ENCODE measurements at places on chromosomes 1 and 21.

DNA sequence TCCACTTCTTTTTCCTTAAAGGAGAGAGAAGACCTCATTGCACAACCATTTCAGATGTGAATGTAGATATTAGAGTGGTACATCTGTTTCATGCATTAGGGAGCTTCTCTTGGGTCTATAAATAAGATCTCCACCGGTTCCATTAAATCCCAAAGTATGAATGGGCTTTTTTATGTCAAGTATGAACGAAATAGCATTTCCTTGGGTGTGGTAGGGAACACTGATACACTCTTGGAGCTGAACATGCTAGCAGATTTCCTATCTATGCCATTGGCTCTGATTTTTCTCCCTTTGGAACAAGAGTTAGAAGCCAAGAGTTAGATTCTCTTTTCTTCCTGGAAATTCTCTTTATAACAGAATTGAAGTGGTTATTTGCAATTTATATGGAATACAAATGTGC lies 245.6 kb upstream of the ADAMTS5 start:
- no peak for DNase-seq

DNA sequence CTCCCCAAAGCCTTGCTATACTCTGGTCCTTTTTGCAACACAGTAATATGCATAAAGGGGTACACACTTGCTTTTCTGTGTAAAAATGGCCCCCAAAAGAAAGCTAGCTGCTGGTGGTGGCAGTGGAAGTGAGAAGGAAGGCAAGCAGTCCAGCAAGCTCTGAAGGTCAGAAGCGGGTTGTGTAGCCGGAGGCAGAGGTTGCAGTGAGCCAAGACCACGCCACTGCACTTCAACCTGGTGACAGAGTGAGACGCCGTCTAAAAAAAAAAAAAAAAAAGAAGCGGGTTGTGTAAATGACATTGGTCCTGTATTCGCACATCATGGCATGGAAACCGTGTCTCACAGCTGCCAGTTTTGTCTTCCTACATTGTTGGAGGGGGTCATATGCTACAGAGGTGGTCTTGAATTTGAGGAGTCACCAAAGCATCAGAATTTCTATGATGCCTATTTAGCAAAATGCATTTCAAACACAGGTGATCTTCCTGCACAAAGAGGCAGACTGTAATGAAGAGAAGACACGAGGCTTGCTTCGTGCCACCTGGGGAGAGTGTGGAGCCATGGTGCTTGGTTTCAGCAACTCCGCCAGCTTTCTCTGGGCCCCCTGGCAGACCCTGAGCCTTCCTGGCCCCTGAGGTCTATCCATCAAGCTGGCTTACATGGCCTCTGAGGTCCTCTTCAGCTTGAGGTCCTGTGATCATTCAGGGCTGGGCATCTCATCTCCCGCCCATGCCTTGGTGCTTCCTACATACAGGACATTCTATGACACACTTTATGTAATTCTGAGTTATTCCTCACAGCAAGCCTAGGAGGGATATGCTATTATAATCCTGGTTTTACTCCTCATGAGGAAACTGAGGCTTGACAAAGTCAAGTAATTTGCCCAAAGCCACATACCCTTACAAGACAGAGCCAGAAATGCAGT lies 71.0 kb downstream of the TOMM20 start:
- DNase-seq: no peak

- peak; percentile 64 for DNase-seq
These were observed 32.1 kb upstream of the APOBEC4 start for GRCh38 chr1:183685112-183685713.

- DNase-seq: peak; percentile 87
These were observed 41.3 kb upstream of the OSBPL9 start for GRCh38 chr1:51575406-51576084.

DNA sequence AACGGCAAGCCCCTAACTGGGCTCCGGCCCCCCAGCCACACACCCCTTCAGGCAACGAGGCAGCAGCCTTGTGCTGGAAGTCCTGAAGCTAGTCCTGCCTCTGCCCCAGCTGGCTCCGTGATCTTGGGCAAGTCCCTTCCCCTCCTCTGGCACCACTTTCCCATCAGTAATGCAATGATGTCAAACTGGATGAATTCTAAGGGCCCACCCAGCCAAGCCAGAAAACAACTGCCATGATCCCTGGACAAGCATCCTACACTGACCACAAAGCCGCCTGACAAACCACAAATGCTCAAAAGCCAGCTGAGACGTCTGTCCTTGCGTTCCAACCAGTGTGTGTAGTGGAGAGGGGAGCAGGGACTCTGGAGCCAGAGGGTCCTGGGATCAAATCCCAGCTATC lies 26.8 kb downstream of the IFFO2 start:
- DNase-seq: peak; percentile 76

DNA sequence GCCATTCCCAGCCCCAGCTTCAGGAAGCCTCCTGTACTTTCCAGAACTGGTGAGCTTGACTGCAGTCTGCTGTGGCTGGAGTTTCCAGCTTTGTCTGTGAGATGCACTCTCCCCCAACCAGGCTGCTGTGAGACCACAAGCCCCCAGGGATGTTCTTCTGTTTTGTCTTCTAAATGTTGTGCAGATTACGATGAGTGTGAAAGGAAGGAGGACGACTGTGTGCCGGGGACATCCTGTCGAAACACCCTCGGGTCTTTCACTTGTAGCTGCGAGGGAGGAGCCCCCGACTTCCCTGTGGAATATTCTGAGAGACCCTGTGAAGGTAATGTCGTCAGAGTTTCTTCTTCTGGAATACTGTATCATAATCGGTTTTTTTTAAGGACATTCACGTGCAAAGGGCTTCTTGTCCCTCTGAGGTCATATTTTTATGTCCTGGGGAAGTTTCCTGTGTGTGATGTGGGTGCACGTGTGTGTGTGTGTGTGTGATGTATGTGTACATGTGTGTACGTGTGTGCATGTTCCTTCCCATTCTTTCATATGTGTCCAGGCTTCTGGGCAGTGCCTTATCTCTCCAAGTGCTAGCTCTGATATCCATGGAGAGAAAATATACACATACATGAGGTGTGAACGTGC lies 49.9 kb downstream of the UMODL1 start:
- no peak for DNase-seq

GRCh38 chr1:80417671-80418070 lies 1383.1 kb upstream of the ADGRL2 start:
- DNase-seq: peak; percentile 56

- no peak for DNase-seq
These were observed 49.5 kb upstream of the RAB3GAP2 start for GRCh38 chr1:220321758-220322157.

DNA sequence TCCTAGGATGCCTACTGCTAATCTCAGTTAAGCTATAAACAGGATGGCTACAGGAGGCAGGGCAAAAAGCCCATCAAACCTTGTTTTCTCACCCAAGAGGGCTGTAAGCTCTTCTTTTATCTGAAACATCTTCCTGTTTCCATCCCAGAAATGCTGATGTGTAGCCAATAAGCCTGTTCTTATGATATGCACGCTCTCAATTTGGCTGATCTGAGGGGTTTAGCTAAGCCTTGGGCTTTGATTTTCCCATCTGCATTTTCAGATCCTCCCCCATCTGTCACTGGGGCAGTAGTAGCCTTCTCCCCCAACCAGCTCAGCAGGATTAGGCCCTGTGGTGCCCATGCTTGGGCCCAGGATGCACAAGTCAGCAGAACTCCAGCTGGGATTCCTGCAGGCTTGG lies 105.0 kb downstream of the BRINP2 start:
- no peak for DNase-seq

- DNase-seq: no peak
These were observed 30.5 kb downstream of the TMEM53 start for GRCh38 chr1:44643721-44644334.

DNA sequence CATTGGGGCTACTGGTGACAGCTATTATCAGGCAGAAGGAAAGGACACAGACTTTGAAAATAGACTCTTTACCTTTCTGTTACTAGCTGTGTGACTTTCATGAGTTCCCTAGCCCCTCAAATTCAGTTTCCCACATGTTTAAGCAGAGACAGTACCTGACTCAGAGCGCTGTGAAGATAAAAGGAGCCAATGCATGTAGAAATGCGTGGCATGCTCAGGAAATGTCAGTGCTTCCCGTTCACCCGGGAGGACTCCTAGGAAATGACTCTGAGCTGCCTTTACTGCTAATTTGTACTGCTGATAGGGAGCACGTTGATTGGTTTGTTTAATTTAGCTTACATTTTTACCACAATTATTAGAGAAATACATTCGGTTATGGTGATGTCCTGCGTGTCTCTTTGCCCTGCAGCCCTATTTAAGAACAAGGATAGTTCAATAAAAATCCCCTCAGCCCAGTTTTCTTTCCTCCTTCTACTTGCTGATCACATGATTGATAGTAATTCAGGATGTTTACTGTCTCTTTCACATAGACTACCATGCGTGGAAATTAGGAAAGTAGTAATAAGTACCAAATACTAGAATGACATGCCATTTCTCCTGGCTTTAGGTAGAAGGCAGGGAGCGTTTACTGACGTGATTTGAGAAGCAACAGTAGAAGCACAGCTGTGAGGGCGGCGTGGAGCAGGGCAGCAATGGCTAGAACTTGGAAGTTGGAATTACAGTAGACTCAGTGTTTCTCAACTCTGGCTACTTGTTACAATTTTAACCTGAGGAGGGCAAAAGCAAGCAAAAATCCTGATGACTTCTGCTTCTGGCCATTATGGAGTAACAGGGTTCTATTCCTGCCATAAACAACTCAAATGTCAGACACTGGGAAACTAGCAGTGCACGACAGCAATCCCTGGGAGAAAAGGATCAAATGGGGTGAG lies 15.9 kb downstream of the PDIK1L start:
- DNase-seq: no peak

DNA sequence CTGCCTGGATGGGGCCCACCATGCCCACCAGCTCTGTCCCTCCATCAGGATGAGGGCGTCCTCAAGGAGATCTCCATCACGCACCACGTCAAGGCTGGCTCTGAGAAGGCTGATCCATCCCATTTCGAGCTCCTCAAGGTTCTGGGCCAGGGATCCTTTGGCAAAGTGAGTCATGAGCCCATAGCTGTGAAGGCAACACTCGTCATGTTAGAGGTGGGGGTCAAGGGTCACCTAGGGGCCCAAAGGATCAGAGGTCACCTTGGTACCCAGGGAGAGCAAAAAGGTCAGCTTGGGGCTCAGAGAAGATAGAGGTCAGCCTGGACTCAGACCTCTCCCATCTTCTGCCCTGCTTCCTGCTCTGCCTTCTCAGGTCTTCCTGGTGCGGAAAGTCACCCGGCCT lies 17.3 kb downstream of the RPS6KA1 start:
- no peak for DNase-seq

DNA sequence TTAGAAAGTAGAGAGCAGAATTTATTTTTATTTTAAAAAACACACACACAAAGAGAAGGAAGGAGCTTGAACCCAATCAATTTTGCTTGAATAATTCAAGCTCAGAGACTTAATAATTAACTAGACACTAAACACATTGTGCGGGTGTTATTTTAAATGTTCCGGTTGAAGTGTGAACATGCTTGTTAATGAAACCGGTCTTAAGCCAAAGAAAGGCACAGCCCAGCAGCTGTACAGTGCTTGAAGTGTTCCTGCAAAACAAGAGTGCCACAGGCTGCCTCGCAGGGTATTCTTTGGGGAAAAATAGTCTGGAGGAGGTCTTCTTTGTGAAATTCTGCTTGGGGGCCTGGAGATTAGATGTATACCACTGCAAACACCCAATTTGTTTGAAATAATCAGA lies 2.2 kb upstream of the CDC42BPA start:
- no peak for DNase-seq

- DNase-seq: no peak
These were observed 5.1 kb upstream of the AIM2 start for GRCh38 chr1:159081626-159082025.

DNA sequence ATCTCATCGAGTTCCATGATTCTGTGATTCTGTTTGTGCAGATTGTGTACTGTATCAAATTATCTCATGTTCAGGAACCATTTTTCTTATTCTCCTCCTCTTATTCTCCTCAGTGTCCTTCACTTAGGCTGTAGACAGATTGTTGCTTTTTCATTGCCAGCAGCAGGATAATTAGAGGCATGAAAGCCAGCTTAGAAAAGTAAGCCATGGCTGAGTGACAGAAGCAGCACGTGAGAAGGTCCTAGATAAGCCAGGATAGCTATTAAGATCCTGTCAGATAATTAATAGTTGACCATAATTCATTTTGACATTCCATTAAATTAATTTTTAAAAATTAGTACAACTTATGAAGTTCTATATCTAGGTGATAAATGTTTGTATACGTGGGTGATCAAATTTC lies 60.8 kb upstream of the PRKACB start:
- DNase-seq: peak; percentile 23

DNA sequence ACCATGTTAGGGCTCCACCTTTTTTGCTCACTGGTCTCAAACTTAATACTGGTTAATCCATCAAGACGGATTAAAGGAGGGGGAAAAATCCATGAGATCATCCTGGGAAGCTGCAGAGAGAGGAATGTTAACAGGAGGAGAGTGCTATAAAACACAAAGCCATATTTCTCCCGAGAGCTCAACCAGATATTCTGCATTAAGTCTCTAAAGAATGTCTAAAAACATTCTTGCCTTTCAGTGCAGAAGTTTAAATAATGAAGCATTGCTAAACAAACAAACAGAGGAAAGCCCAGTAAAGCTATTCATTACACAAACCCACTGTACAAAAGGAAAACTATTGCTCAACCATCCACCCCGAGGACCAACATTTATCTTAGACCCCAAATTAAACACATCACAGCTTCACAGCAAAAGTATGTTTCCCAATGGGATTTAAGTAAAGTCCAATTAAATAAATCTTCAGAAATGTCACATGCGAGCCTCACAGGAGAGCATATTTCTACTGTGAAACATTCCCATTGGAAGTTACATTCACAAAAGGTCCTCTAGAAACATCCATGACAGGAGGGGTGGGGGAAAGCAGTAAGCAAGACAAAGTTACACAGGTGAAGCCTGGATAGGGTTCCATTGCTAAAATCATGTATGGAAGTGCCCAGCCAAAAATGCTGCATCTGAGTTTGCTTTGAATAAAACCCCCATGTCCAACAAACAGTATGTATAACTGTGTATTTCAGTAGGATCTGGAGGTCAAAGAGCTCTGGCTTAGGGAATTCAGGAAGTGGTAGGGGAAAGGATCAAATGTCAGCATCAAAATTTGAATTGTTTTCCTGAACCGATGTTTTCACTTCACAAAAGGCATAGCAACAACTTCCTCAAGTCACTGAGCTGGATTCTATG lies 23.3 kb downstream of the DUSP10 start:
- peak; percentile 97 for DNase-seq

- DNase-seq: peak; percentile 64
These were observed 173.8 kb downstream of the ETS2 start for GRCh38 chr21:38979271-38980121.

DNA sequence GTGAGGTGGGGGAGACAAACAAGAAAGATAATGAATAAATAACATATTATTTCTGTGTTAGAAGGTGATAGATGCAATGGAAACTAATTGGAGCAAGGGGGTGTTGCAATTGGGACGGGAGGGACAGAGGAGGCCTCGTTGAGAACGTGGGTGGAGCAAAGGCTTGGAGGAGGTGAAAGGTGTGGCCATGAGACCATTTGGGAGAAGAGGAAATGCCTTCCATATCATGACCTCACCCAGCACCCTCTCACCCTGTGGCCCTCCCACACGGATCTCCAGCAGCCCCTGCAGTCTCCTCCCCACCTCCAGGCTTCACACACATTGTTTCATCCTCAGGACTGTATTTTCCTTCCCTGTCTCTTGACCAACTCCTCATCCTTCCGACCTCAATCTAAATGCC lies 85.3 kb upstream of the ARHGAP29 start:
- DNase-seq: peak; percentile 62

Data from fibroblast of mammary gland (primary cell).